Activated CD4-positive, alpha-beta T cell treated with anti-CD3 and anti-CD28 coated beads, Interleukin-2, amount 50 U/mL, for 4 hours (primary cell): ENCODE measurements at places on chromosomes 6 and 20.
A peak's percentile ranks its signal among the peaks of the same experiment; 100 is the strongest.

- DNase-seq, result no peak
Observed at GRCh38 chr6:142823256-142823902, 121.6 kb downstream of the HIVEP2 start.

GRCh38 chr6:100466410-100467128, 1.8 kb upstream of the SIM1 start:
- DNase-seq, result no peak

GRCh38 chr6:56040223-56040622, 164.8 kb upstream of the BMP5 start:
- no peak for DNase-seq

GRCh38 chr6:148513145-148514071, 170.8 kb downstream of the SASH1 start:
- DNase-seq, result no peak

GRCh38 chr6:16097382-16098171, 31.3 kb upstream of the MYLIP start:
- DNase-seq, result no peak

GRCh38 chr6:143039548-143039947, 21.1 kb upstream of the AIG1 start:
- no peak for DNase-seq

- DNase-seq, result no peak
Observed at GRCh38 chr6:83057705-83058321, 7.8 kb downstream of the UBE3D start.

GRCh38 chr20:10171864-10172751, 46.5 kb upstream of the SNAP25 start:
- no peak for DNase-seq

DNA sequence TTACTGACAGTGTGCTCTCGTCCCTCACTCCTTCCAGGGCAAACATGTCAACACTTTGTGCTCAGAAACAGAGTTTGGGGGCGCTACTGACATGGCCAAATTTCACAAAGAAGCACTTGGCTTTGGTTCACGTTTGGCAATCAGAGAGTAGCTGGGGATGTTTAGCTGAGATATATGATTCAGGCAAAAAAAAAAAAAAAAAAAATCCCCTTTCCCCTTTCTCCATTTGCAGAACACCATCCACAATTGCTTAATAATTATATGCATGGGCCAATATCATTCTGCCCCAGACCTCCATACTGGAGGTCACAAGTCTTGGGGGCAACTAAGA, 128.4 kb upstream of the ADGRF1 start:
- no peak for DNase-seq

GRCh38 chr20:50715694-50716093, 15.7 kb upstream of the PARD6B start:
- DNase-seq, result no peak

GRCh38 chr6:129776542-129777330, 66.8 kb upstream of the ARHGAP18 start:
- DNase-seq, result no peak

- no peak for DNase-seq
Observed at GRCh38 chr6:10000551-10000950, 414.3 kb downstream of the TFAP2A start.

DNA sequence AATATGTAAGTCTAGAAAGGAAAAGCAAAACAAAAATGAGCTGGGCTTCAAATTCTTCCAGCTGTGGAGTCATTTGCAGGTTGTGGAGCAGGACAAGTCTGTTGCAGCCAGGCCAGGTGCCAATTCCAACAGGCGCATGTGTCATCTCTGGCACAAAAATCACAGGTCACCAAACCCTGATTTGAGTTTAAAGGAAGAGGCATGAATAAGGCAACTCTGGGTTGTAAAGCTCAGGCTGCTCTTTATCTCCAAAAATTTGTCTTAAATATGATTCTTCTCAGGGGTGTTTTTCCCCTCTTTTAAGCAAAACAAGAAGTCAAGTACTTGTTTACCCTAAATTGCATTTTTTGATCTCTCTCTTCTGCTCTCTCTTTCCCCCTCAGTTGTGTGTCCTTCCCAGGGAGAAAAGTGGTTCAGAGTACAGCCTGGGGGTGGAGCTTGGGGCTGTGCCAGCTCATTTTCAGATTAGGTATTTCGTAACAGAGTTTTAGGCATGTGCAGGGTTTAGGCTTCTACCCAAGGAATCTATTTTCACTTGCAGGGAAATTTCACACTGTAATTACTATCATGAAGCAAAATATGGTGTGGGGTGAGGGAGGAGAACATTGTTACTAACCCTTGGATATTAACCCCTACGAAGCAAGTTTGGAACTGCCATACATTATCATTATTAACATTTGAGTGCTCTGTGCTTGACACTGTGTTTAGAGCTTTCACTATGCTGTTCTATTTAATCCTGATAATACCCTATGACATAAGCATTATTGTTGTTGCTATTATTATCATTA, 8.3 kb upstream of the NCOA3 start:
- peak; percentile 49 for DNase-seq

GRCh38 chr6:53813801-53814200, 19.0 kb downstream of the LRRC1 start:
- no peak for DNase-seq

- DNase-seq, result no peak
Observed at GRCh38 chr20:53751620-53752318, 158.1 kb upstream of the ZNF217 start.

DNA sequence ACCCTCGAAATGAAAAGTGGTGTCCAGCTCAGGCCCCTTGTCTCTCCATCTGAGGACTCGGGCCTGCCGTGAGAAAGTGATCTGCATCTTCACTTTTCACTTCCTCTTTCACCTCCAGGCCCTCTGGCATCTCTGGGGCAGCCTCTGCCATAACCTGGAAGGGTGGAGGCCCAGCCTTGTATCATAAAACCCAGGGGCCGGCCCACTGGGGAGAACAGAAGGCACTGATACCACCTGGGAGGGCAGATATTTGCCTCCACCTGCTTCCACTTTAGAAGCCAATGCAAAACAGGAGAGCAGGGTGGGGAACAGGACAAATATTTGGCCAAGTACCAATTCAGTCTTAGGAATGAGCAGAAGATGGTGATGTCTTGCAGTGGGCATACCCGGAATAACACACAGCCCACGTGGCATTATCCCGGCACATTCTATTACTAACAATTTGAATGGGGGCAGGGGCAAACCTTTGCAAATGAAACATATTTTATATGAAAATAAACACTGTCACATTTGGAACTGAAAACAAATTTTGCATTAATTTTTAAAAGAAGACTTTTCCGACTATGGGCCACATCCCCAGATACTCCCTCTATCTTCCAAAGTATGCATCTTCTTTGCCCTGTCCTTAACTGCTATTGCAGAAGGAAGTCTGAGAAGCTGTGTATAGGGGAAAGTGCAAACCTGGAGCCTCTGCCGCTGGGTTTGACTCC, 69.2 kb upstream of the TBC1D7 start:
- no peak for DNase-seq

DNA sequence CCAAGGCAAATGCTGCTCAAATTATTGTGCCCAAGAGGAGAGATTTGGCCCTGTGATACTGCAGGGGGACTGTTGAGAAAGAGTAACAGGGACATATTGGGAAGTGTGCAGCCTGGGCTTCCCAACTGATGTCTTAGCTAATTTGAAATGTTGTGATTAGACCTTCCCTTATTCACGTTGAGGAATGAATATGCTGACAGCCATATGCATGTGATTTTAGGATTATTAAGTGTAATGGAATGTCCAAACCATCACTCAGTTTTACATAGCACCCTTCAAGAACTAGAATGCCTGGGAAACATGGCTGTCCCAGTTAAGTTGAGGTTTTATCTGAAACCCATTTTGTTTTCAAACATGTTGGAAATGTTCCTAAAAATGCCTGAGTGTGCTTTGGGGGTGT, 81.4 kb downstream of the CARMIL1 start:
- no peak for DNase-seq

DNA sequence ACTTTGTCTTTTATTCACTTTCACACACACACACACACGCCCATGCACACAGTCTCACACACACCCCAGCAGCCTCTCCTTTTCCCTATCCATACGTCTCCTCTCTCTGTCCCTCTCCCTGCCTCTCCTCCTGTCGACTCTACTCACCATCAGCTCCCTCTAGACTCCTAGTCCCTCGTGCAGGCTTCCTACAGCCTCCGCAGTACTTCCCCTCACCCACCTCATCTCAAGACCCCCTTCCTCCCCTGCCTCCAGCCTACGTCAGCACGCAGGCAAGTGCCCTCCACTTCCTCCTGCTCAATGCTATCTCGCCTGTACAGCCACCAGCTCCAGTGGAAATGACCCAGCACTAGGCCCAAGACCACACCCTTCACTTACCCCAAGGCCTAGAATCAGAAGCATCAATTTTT, 820 bp upstream of the TREML2 start:
- DNase-seq, result no peak

- no peak for DNase-seq
Observed at GRCh38 chr20:62688083-62688482, 20.6 kb upstream of the NTSR1 start.

DNA sequence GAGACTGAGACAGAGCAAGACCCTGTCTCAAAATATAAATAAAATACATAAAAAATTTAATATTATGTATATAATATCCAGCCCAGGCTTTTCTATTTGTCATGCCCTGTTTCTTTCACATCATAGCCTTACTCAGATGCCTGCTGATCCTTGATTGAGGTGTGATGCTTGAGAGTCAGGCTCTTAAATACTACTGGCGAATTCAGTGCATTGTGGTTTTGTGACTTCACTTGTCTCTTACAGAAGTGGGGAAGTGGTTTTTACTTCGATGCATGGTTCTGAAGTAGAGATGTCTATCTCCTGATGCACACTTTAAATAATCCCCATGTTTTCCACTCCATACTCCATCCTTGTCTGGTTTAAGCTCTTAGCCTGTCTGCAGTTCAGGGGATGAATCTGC, 29.1 kb downstream of the ASXL1 start:
- no peak for DNase-seq

DNA sequence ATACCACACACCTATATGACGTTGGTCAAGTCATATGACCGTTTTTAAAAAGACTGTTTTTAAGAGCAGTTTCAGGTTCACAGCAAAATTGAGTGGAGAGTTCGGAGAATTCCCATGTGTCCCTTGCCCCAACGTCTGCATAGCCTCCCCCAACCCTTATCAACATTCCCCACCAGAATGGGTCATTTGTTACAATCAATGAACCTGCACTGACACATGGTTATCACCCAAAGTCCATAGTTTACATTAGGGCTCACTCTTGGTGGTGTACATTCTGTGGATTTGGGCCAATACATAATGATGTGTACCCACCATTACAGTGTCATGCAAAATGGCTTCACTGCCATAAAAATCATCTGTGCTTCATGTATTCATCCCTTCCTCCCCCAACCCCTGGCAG, 52.0 kb downstream of the ZBTB2 start:
- DNase-seq, result no peak

GRCh38 chr6:143276436-143276835, 174.1 kb downstream of the ADAT2 start:
- no peak for DNase-seq

GRCh38 chr6:117668736-117669135, 6.5 kb upstream of the NUS1 start:
- no peak for DNase-seq

GRCh38 chr6:97085772-97086171, 161.2 kb downstream of the KLHL32 start:
- no peak for DNase-seq

DNA sequence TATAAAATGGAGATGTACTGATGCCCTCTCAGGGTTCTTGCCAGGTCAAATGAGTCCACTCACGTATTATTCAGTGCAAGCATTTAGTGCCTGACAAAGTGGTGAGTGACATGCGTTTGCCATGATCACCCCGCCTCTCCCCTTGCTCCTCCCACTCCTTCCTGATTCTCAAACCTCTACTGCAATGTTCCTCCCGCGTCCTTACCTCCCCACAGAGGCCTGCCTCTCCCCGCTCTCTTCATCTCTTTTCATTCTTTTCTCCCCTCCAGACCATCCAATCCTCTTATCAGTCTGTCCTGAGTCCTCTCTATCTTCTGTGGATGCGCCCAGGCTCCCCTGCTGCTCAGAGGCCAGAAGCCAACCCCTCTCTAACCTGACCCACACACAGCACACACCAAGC, 40.7 kb downstream of the KCNK5 start:
- DNase-seq, result peak; percentile 20

DNA sequence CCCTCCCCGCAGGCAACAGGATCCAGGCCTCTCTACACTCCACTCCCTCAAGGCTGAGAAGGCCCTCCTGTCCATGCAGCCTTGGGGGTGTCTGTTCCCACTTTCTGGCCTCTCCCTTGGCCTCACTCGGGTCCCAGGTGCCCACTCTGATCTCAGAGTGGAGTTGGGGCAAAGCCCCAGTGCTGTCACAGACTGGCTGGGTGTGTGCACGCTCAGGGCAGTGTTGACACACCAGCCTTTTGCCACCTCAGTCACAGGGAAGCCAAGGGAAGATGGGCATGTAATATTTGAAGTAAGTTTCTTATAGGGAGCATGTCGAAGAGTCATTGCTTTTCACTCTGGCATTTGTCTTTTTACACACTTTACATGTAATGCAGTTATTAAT, 44.9 kb downstream of the HLA-DRA start:
- no peak for DNase-seq

- peak; percentile 53 for DNase-seq
Observed at GRCh38 chr6:166342349-166343149, at the start of gene SFT2D1. TSS of gene SFT2D1 (minus strand) at chr6:166342545. CDS start at chr6:166342481, 64 bp downstream.

DNA sequence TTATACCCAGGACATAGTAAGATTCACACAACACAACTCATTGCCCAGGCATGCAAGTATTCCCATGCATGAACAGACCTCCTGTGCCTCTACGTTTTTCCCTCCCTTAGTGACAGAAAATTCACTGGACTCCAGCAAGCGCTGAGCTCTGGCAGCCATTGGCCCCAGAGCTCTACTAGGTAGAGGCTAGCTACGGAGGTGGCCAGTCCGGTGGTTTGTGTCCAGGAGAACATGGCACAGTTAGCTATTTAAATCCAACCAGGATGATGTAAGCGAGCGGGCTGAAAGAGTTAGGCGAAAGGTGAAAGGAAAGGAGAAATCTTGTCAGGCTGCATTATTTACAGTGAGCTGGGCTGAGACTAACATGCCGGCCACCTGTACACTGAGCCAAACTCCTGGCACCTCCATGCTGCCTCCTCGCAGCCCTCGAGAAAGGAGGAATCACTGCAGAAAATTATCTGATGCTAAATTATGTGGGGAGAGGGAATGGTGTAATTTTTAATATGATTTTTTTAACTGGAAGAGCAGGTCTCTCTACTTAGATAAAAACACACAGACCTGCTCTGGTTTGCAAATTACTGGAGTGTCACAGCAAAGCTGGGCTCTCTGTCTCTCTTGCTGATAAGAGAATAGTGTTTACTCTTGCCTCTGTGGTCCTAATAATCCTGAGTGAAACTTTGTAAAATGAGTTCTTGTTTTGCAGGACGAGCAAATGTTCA, 50.1 kb upstream of the ARMC2 start:
- DNase-seq, result no peak

DNA sequence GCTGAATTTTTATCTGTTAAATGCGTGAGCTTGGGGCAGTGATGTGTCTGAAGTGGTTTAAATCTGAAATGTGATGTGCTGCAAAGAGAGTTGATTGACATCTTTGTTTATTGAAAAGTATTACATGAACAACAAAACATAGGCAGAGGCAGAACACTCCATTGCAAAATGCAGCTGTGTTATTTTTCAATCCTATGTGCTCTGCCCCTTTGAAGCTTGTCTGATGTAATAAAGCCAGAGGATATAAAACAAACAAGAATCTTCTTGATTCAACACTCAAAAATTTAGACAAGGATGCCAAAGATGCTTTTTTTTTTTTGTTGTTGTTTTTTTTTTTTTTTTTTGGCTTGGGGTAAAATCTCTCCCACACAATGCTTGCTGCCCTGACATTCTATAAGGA, 482.4 kb upstream of the MMS22L start:
- no peak for DNase-seq
